NCI-H510A (cell line): ENCODE measurements at places on chromosomes 16 and 17.

- no peak for DNase-seq
Measured at GRCh38 chr17:19270347-19270703, 33.2 kb downstream of the EPN2 start.

DNA sequence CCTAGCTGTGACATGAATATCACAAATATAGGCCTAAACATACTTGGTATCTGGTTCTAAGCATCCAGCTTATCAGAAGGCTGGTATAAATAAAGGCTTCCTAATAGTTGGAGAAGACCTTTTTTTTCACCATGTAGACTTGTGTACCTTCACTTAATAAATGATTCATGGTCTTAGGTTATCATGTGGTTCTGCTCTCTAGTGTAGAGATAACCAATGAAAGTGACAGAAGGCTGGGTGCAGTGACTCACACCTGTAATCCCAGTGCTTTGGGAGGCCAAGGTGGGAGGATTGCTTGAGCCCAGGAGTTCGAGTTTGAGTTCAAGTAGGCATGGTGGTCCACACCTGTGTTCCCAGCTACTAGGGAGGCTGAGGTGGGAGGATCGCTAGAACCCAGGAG is 3.1 kb downstream of the DDX19A start:
- no peak for DNase-seq

GRCh38 chr17:77459018-77459755 is 318.4 kb downstream of the SEC14L1 start:
- DNase-seq = no peak

DNA sequence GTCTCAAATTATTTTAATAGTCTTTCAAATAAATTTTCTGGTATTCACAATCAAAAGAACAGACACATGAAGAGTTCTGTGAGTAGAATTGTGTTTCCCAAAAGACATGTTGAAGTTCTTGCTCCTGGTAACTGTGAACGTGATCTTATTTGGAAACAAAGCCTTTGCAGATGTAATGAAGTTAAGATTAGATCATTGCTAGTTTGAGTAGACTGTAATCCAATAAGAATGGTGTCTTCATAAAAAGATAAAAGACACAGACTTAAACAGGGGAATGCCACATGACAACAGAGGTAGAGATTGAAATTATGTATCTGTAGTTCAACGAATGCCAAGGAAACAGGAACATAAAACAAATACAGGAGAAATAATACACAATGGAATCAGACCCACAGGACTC is 357.4 kb upstream of the CA10 start:
- DNase-seq = no peak

GRCh38 chr16:84486126-84486525 is 18.3 kb downstream of the MEAK7 start:
- DNase-seq = no peak

DNA sequence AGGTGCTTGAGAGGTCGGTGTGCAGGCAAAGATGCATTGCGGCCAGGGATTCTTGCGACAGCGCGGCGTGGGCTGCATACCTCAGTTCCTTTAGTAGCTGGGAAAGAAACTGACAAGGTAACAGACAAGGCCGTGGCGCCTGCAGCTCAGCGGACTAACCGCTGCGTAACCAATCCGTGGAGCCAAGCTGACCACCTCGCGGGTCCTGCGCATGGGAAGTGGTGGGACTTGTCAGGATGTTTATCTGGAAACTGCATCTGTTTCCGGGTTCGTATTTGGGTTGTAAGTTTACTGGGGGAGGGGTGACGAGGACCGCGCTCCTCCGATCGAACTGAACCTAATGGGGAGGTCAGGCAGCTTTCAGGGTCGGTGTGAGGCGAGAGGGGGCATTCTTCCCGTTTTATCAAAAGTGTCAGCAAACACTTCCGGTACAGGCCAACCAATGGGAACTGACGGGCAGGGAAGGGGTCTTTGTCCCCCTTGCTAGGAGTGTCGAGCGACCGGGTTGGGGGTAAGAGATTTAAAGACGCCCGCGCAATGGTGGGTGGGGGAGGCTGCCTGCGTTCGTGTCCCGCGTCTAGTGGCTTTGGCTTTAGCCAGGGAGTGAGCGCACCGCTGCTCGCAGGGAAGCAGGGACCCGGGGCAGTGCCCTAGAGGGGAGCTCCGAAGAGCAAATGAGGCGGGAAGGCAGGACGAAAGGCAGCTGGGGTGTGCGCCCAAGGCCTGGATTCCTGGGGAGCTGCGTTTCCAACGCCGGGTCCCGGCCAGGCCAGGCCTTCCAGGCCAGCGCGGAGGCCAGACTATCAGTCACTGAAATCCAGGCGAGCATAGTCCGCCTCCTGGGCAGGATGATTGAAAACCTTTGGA is 7.0 kb downstream of the IRX6 start:
- DNase-seq = no peak

- DNase-seq = no peak
Measured at GRCh38 chr16:84660973-84661372, 12.7 kb downstream of the KLHL36 start.
